ENCODE measurements at places on chromosomes 3 and 15.

- DNase-seq = peak; percentile 68
Observed at GRCh38 chr3:71064956-71065763, 518.4 kb downstream of the FOXP1 start.

GRCh38 chr3:197372047-197372661, 73.7 kb upstream of the DLG1 start:
- no peak for DNase-seq

DNA sequence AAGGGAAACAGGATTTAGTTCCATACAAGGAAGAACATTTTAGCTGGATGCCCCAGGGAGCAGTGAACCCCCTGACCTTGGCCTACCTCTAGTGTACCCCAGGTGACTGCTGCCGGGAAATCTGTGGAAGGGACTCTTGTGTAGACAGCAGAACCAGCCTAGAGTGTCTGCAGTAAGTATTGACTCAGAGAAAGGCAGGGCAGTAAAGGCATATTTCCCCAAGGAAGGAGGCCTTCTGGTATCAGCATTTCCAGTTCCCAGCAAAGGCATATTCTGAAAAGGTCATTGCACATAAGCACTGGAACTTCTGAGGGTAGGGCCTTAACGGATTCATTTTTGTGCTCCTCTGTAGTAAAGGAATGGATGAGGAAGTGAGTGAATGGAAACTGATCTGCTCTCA, 246.2 kb downstream of the FAM43A start:
- DNase-seq = no peak

DNA sequence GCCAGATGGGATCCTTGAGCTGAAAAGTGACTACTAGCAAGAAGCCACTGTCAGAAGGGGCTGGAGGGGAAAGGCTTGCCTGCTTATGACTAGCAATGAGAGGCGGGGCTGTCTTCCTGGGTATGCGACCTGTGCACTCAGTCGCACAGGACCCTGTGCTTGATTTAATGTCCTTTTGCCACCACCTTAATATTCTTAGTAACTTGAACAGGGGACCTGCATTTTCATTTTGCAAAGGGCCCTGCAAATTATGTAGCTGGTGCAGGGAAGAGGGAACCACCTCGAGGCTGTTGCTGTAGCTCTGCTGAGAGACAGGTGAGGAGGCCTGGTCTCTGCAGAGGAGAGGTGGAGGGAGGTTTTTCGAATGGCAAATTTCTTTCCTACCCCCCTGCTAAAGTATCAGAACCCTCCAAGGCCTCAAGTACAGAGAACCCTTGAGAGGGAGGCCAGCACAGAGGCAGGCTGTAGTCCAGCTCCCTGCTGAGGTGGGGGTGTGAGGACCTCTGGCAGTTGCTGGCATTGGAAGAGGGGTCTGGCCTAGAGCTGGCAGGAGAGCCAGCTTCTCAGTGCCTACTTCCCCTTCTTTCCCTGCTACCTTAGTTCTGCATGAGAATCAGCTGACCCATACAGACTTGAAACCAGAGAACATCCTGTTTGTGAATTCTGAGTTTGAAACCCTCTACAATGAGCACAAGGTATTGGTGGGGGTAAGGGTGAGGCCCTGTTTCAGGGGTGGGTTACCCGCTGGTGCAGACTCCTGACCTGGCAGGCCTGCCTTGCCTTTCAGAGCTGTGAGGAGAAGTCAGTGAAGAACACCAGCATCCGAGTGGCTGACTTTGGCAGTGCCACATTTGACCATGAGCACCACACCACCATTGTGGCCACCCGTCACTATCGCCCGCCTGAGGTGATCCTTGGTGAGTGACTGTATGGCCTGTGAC, 11.4 kb downstream of the CLK3 start:
- DNase-seq = no peak

- DNase-seq = no peak
Observed at GRCh38 chr15:94370206-94370935, 139.0 kb downstream of the MCTP2 start.

Data from stimulated activated CD8-positive, alpha-beta memory T cell treated with anti-CD3 and anti-CD28 coated beads, Interleukin-4, amount 100 ng/mL, for 48 hours (primary cell).